ENCODE measurements at places on chromosomes 3 and 15. TPM values are rescaled to one million over a fixed set of nuclear protein-coding genes. Genes with fewer than 3 reads are reported as not detected.

SEC61A1 gene
- polyA plus RNA-seq = 215 TPM

KATNBL1 gene
- polyA plus RNA-seq = 20.3 TPM

PLSCR5 gene
- not detected for polyA plus RNA-seq

NPAP1 gene
- polyA plus RNA-seq = not detected

CHRD gene
- polyA plus RNA-seq = 0.57 TPM

AHSG gene
- polyA plus RNA-seq = not detected

VILL gene
- 8.6 TPM for polyA plus RNA-seq

EPHB3 gene
- polyA plus RNA-seq = 2.1 TPM

ATP2B2 gene
- polyA plus RNA-seq = 0.05 TPM
